RWPE2 (cell line): ENCODE measurements at places on chromosomes 4 and X.
A peak's percentile ranks its signal among the peaks of the same experiment; 100 is the strongest.

- H3K36me3 ChIP-seq, result no peaks in the 10 kb centered on the region
- no peaks in the 10 kb centered on the region for H3K27me3 ChIP-seq
- H3K4me1 ChIP-seq, result no peaks in the 10 kb centered on the region
- no peak overlapping the region for H3K4me3 ChIP-seq
- no peak overlapping the region for H3K27ac ChIP-seq
These were observed 31.3 kb upstream of the TFDP3 start for GRCh38 chrX:133249266-133250058.

- no peaks in the 10 kb centered on the region for H3K36me3 ChIP-seq
- no peak overlapping the region for H3K4me3 ChIP-seq
- no peaks in the 10 kb centered on the region for H3K27me3 ChIP-seq
- no peak for DNase-seq
- no peaks in the 10 kb centered on the region for H3K4me1 ChIP-seq
These were observed 121.9 kb downstream of the RRAGB start for GRCh38 chrX:55839485-55839884.

DNA sequence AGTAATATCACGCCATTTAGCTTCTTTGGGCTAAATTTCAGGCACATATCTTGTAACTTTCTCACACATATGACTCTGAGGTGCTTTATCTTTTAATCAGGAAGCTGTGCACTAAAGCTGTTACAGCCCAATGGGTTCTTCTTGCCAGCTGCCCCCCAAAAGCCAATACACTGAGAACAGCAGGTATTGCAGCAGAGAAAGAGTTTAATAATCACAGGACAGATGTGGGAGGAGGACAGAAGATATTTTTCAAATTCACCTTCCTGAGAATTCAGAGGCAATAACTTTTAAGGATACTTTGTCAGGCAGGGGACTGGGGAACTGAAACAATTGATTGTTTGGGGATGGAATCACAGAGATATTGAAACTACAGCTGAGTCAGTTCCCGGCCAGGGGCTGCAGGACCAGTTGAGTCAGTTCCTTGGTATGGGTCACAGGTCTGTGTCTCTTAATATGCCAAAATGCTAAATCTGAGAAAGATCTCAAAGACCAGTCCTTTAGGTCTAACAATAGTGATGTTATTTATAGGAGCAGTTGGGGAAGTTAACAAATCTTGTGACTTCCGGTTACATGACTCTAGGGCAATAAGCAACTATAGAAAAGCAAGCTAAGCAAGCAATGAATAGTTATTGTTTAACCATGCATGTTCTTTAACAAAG lies 28.1 kb downstream of the DDIT4L start:
- DNase-seq, result no peak
- H3K36me3 ChIP-seq, result no peaks in the 10 kb centered on the region

GRCh38 chrX:130172127-130172845 lies 524 bp downstream of the RAB33A start:
- peaks cover 10% of the 10 kb centered on the region for H3K4me1 ChIP-seq
- peak overlapping the region; percentile 33 for H3K4me3 ChIP-seq
- H3K27ac ChIP-seq, result no peak overlapping the region
- no peaks in the 10 kb centered on the region for H3K27me3 ChIP-seq
- H3K36me3 ChIP-seq, result no peaks in the 10 kb centered on the region
